Nucleus accumbens (tissue), 56 donors: ENCODE measurements at places on chromosomes 2 and 18.

GRCh38 chr2:35787302-35788031 is 568.1 kb upstream of the CRIM1 start:
- DNase-seq: no peak

- DNase-seq: no peak
Measured at GRCh38 chr2:103860016-103860415, 993.9 kb upstream of the POU3F3 start.

- DNase-seq: no peak
Measured at GRCh38 chr18:5152343-5153020, 44.6 kb downstream of the AKAIN1 start.

DNA sequence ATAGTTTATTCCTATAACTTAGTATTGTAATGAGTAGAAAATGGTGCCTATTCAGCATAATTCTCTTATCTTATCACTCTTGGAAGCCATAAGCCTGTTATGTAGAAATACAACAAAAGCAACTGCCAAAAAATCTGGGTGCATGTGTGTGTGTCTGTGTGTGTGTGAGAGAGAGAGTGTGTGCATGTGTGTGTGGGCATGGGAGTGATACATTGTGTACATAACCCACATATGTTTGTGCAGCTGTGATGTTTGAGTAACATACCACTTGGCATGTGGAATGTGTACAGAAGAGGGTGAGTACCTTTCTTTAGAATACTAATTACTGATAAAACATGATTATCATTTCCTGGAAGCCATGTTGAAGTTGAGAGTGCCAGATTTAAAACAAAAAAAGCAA is 642.3 kb upstream of the SYT4 start:
- no peak for DNase-seq

DNA sequence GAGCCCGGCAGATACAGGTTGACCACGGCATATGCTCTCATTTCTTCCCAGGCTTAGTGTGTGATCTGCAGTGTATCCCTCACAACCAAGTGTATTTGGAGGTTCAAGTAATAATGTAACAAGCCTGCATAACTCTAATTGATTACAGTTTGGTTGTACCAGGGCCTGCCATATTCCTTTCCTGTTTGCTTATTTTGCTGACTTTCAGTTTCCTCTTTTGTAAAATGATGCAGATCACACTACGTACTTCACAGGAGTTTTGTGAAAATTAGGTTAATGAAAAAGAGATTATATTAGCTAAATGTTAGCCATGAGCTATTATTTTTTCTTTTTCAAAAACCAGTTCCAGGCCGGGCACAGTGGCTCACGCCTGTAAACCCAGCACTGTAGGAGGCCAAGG is 25.8 kb downstream of the SLC3A1 start:
- DNase-seq: no peak

DNA sequence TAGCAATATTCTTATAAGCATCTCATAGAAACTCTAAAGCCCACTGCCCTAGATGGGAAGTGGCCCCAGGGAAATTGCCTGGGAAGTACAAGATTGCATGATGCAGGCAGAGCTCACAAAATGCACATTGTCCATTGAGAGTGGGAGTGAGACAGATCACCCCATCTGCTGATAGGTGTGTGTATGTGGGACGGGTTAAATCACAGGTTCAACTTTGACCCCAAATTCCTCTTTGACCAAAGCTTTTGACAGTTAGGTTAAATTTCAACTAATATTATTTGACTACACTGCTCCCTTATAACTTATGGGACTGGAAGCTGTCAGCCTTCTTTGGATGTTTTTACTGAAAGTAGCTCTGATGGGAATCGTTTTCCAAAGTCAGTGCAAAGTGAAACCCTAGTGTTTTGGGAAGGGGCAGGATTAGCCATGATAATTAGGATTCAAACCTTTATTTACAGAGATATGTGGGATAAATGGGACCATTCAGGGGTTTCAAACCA is 11.4 kb upstream of the FABP1 start:
- no peak for DNase-seq

DNA sequence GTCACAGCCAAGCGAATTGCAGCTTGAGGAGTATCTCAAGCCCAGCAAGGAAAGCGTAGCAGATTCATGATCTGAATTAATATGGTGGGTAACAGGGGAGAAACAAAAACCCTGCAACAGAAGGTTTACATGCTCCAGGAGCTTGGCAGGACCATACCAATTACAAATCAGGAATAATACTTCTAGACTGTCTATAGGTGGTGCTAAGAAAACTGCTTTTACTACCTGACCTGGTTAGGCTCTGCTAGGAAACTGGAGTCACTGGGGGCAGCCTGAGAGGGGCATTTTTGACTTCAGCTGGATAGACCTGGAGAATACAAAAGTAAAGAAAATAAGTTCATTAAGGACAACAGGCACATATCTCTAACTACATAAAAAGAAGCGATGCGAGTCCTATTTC is 24.6 kb upstream of the SPOPL start:
- no peak for DNase-seq

- DNase-seq: no peak
Measured at GRCh38 chr2:218405746-218406208, 6.1 kb downstream of the CTDSP1 start.

DNA sequence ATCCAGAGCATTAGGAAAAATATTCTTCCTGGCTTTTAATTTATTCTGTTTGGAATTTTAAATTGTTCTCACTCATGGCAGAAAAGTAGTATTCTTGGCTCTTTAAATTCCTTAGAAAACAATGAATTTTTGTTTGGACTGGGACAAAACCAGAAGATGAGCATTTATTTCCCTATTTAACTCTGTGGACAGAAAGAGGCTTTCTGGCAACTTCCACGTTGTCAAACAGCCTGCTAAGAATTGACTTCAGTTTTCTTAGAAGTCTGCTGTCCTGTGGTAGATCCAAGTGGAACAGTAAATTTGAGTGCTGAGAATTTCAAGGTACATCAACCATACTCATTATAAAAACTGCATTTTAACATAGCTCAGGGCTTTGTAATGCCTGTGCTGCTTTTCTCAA is 83.8 kb downstream of the MGAT5 start:
- DNase-seq: no peak

DNA sequence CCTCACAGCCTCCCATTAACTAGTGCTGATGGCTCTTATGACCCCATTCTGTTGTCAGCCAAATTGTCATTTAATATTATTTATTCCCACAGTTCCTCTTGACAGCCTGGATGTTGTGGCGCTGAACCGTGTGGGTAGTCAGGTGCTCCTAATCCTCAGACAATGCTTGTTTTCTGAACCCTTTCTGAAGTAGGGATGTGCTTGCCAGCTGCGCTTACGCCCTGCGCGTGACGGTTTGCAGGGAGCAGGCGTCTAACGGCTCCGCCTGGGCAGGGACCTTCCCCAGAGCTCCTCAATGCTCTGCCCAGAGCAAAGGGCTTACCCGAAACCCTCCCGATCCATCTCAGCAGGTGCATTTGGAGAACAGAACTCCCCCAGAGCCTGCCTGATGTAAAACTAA is 358.2 kb upstream of the MYT1L start:
- DNase-seq: no peak

- DNase-seq: no peak
Measured at GRCh38 chr2:165636959-165637358, 157.1 kb downstream of the GALNT3 start.

GRCh38 chr2:55051026-55051866 is 995 bp upstream of the RTN4 start:
- no peak for DNase-seq

DNA sequence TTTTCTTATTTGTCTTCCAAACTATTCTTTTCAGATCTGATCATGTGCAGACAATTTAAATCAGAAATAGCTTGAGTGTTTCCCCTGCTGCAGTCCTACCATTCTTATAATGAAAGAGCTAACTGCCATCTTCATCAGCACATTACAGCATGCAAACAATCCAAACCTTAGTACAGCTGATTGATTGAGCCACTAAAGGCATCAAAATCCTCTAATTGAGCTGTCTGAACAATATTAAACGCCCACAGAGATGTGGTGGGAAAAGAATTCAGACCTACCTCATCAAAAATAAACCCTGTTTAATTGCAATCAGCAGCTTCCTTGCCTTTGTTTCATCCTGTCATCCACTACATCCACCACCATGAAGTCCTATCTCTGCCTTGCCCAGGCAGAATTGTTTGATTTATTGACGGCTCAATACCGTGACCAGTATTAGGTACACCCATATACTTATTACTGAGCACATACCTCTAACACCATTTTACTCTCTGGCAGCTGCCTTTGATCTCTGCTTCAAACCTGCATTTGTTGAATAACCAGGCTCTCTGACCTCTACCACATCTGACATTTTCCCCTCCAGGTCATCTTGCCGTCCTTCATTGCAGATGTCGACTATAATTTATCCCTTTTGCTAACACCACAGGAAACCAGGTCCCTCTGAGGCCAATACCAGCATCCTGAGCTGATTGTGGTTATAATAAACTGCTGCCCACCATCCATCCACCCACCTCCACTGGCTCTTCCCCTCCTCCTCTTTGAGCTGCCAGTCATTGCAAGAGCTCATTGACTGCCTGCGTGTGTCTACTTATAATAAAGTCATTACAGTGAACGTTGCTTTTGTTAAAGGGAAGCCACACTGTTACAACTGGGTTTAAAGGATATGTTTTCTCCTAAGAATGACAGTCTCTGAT is 78.5 kb downstream of the RBM43 start:
- DNase-seq: no peak

DNA sequence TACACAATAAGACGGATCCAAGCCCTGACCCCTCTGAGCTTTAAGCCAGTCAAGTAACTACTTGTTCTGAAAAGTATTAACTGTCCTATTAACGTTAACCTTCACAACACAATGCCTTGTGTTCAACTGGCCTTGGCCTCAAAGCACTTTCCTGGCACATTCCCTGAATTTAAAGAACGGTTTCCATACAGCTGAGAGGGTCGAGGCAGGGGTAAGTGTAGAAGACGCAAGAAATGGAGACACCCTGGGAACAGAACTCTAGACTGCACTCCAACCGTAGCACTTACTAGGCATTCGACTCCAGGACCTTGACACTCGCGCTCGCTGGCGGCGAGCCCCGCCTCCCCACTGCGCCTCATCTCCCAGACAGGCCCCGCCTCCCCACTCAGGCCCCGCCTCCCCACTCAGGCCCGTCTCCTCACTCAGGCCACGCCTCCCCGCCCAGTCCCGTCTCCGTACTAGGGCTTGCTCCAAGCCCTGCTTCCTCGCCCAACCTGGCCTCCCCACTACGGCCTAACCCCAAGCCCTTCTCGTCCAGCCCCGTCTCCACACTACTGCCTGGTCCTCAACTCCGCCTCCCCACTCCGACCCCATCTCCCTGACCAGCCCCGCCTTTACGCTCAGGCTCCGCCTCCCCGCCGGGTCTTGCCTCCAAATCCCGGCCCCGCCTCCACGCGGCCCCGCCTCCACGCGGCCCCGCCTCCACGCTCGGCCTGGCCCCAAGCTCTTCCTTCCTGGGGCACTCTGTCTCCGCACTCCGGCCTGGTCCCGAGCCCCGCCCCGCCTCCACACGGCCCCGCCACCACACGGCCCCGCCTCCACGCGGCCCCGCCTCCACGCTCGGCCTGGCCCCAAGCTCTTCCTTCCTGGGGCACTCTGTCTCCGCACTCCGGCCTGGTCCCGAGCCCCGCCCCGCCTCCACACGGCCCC is 887 bp upstream of the TMEM87B start:
- peak; percentile 99 for DNase-seq

GRCh38 chr2:20291106-20291564 is 59.5 kb downstream of the PUM2 start:
- peak; percentile 3 for DNase-seq

- DNase-seq: no peak
Measured at GRCh38 chr2:12767996-12768624, 51.4 kb downstream of the TRIB2 start.

DNA sequence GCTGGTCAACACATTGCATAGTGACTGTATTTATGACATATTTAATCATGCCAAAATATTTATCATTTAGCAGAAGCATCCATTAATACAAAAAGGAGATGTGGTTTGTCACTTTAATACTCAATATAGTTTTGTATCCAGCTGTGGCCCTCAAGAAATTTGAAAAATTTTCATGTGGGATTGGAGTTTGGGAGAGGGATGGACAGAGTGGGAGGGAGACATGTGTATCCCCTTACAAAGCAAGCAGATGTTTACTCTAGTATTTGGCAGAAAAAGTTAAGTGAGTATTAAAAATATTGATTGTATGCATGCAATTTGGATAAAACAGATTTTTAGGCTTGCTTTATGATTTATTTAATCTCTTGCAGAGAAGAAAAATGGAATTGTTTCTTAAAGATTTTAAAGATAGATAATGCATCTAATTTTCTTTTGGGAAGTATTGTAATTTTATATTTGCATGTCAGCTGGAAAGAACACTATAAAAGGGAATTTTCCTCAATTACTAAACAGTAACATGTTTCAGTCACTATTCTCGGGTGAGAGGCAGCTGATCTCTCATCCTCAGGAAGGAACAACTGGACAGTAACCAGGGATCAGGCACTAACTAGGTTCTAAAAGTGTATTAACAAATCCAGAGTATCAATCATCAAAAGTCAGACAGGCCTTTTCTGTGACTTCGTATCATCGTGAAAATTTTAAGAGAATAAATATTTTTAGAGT is 1184.7 kb upstream of the NXPH2 start:
- DNase-seq: no peak

DNA sequence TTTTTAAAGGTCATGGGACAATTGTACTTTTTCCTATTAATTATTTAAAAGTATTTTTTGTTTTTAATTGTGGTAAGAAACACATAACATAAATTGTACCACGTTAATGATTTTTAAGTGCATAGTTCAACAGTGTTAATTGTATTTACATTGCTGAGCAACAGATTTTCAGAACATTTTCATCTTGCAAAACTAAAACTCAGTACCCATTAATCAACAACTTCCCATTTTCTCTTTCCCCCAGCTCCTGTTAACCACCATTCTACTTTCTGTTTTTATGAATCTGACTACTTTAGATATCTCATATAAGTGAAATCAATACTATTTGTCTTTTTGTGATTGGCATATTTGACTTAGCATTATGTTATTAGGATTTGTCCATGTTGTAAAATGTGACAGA is 483.9 kb upstream of the ZNF804A start:
- no peak for DNase-seq

- no peak for DNase-seq
Measured at GRCh38 chr2:234098681-234099080, 48.2 kb downstream of the SPP2 start.

- no peak for DNase-seq
Measured at GRCh38 chr2:35973737-35974132, 381.8 kb upstream of the CRIM1 start.

- no peak for DNase-seq
Measured at GRCh38 chr2:3871002-3871401, 167.6 kb downstream of the DCDC2C start.

DNA sequence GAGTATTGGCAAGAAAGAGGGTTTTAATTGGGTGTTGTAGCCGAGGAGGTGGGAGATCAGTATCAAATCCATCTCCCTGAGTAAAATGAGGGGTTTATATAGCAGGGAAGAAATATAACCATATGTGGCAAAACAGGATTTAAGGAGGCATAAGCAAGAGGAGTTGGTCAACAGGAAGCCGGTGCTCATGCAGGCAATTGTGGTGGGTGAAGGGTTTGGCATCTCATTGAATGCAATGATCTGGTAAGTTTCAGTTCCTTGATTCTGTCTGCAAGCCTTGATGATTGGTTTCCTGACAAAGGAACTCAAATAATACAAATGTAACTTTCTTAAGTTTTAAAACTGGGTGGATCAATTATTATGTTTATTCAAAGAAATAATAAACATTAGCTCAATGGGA is 564.4 kb upstream of the LINC00305 start:
- no peak for DNase-seq
